ENCODE measurements at places on chromosomes 4 and X.

- no peak for DNase-seq
Measured at GRCh38 chr4:10283761-10284160, 167.2 kb upstream of the WDR1 start.

GRCh38 chrX:46433892-46434291 is 111.3 kb downstream of the ZNF674 start:
- DNase-seq: no peak

DNA sequence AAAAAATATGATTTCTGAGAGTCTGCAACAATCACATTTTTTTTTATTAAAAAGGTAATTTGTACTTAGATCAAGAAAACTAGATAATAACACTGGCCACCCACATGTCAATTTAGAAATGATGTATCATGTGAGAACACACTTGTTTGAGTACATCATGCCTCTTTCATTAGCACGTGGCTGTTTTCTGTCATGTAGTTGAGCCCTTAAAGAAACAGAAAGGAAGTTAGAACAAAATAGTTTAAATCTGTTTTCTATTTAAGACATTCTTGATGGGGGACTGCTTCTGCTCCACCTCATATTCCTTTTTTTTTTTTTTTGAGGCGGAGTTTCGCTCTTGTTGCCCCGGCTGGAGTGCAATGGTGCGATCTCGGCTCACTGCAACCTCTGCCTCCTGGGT is 207.5 kb downstream of the NSUN7 start:
- no peak for DNase-seq

- DNase-seq: no peak
Measured at GRCh38 chrX:131874300-131874699, 148.8 kb upstream of the STK26 start.

DNA sequence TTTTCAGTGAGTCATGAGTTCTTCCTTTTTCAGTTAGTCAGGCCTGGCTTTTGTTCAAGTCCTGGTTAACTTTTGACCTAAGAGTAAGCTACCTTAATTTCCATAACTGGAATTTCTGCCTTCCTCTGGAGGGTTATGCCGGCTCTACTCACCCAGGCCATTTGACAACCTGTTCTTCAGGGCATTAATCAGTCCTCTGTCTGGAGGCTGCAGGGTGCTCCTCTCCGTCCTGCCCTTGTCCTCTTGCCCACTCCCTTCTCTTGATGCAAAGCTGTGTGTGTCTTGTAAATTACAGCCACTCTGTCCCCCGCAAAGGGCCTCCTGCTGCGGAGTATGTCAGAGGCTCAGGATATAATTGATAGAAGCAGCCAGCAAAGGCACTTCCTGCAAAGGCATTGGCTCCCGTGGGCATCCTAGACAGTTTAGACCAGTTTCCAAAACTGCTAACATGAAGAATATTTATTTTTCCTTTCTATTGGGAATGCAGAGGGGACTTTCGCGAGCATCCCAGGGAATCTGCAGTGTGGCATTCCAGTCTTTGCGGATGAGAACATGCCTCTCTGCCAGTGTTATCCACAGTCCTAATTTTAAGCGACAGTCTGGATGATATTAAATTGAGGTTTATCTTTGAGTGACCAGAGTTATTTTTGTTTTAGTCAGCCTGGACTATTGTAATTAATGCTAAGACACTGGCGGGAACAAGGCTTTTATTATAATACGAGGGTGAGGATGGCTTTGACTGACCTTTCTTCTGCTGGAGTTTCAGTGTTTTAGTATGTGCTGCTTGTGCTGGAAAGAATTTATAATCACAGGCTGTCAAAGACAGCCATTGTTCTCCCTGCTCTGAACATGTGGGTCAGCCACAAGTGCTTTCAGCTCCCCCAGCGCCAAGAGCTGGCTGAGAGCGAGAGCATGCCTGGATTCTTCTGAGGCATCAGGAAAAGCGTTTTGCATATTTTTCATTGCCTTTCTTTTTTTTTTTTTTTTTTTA is 74.2 kb downstream of the LIMCH1 start:
- no peak for DNase-seq

- DNase-seq: no peak
Measured at GRCh38 chr4:29081234-29081955, 1638.8 kb upstream of the PCDH7 start.

DNA sequence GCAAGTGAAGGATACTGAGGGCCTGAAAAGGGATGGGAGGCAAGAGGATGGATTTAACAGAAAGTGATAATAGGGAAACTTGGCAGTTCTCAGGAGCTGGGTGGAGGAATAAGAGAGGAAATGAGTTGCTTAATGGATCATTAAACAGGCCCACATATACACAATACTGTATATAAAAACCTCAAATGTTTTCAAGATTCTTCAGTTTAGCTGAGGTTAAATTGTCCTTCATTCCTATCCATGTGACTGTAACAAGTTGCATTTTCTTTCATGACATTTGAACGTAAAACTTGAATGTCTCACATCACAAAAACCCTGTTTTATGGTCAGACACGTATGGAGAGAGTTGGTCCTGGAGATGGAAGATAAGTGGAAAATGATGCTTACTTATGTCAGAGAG is 76.5 kb upstream of the PLAC8 start:
- no peak for DNase-seq

DNA sequence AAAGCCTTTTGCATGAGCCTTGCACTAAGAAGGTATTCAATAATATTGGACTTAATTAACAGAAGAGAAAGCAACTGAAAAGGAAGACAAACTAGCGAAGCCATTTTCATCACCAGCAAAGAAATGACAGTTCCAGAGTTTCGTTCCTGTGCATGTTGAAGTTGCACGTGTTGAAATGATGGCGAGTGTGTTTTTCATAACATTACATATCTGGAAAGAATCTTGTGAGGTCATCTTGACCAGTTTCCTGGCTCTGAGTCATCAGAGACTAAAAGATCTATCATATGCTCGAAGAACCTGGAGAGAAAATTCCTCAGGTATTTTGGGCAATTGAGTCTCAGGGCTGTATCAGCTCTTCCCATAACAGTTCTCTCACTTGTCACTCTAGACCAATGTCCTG is 106.2 kb upstream of the MAML3 start:
- DNase-seq: no peak

GRCh38 chr4:79253168-79253567 is 72.7 kb downstream of the NAA11 start:
- no peak for DNase-seq

GRCh38 chrX:45434231-45434630 is 233.6 kb upstream of the DIPK2B start:
- no peak for DNase-seq

DNA sequence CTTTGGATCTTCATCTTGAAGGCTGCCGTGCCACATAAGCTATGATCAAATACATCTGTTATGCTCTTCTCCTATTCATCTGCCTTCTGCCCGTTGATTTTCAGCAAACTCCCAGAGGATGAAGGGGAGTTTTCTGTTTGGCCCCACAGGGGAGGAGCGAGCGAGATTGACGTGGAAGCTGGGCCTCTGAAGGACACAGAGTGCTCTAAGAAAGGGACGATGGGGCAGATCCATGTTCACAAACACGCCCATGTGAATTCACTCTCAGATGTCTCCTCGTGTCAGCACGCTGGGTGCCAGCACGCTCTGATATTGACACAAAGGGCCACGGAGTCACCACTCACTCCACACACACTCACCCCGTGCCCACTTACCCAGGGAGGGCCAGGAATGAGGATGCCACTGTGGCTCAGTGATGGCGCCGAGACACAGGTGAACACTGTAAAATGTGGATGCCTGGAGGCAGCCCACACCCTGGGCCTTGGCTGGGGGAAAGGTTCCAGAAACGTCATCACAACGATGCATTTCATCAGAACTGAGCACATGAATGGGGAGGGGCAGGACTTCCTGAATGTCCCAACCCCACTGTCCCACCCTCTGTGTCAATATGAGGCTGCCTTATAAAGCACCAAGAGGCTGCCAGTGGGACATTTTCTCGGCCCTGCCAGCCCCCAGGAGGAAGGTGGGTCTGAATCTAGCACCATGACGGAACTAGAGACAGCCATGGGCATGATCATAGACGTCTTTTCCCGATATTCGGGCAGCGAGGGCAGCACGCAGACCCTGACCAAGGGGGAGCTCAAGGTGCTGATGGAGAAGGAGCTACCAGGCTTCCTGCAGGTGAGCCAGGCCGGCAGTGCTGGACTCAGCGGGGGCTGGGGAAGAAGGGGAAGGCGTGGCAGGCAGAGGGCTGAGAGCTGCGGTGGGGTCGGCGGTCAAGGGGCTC is at the start of gene S100P:
Gene S100P, plus strand, starts transcription at position 648 of the 946 bp plus-strand sequence. Its CDS starts 55 bp downstream, at position 703.
- no peak for DNase-seq

- DNase-seq: no peak
Measured at GRCh38 chr4:117134386-117134785, 49.0 kb upstream of the TRAM1L1 start.

DNA sequence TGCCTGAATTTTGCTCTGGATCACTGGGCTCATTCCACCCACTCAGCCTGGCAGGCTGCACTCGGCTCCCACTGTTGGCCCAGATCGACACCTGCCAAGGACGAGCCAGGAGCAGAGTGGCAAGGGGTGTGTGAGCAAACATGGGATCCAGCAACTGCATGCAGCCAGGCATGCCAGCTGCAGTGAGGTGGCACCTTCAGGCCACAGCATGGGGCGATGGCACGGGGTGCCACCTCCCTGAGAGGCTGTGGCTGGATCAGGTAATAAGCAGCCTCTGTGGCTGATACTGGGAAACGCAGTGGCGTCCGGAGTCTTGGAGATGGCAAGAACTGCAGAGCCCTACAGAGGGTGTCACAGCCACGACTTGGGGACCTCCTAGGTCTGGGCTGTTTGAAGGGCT is 244.5 kb upstream of the FSTL5 start:
- DNase-seq: no peak

- peak; percentile 62 for DNase-seq
Measured at GRCh38 chrX:49172280-49172780, 632 bp downstream of the PLP2 start.

GRCh38 chr4:163194593-163194992 is 27.9 kb upstream of the NAF1 start:
- no peak for DNase-seq

DNA sequence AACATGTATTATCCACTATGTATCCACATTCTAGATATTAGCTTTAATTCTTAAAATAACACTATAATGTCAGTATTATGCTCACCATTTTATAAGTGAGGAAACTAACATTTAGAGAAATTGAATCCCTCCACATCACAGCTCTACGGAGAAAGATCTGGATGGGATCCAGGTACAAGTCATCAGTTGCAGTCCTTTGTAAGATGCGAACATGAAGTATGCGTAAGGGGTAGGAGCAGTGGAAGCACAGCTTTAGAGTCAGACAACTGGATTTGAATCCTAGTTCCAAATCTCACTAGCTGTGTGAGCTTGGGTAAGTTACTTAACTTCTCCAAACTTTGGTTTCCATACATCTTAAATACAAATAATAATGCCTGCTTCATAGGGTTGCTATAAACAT is 162.5 kb downstream of the ATP10D start:
- DNase-seq: no peak

GRCh38 chrX:9942086-9942485 is 25.1 kb upstream of the CLDN34 start:
- DNase-seq: no peak

GRCh38 chrX:136671006-136671610 is 23.1 kb downstream of the CD40LG start:
- DNase-seq: no peak

- no peak for DNase-seq
Measured at GRCh38 chrX:22163326-22163725, 109.4 kb upstream of the CBLL2 start.

GRCh38 chr4:103054030-103054429 is 22.5 kb downstream of the SLC9B2 start:
- no peak for DNase-seq

GRCh38 chr4:145418739-145419138 is 62.9 kb upstream of the SMAD1 start:
- no peak for DNase-seq

GRCh38 chr4:158046345-158046744 is 126.5 kb downstream of the GASK1B start:
- no peak for DNase-seq

DNA sequence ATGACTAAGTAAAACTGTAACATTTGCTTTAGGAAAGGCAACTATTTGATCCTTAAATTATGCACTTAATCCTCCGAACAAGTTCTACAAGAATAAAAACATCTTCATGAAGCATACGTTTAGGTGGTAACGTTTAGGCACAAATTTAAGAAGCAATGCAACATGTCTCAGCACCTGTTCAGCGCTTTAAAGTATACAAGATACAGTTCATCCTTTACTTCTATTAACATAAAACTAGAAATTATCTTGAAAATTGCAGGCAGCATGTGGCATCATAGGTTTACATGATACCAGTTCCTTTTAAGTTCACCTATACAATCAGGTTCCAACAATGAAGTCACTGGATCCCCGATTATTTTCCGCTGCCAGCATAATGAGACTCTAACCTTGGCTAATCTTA is 1.5 kb downstream of the PLA2G12A start:
- DNase-seq: no peak

GRCh38 chrX:1202251-1202650 is 10.2 kb downstream of the CRLF2 start:
- DNase-seq: no peak

- DNase-seq: no peak
Measured at GRCh38 chr4:67104145-67104544, 441.2 kb downstream of the CENPC start.

- DNase-seq: no peak
Measured at GRCh38 chr4:3123181-3123671, 48.7 kb downstream of the HTT start.

- no peak for DNase-seq
Measured at GRCh38 chr4:7547368-7548040, 112.8 kb upstream of the PSAPL1 start.

DNA sequence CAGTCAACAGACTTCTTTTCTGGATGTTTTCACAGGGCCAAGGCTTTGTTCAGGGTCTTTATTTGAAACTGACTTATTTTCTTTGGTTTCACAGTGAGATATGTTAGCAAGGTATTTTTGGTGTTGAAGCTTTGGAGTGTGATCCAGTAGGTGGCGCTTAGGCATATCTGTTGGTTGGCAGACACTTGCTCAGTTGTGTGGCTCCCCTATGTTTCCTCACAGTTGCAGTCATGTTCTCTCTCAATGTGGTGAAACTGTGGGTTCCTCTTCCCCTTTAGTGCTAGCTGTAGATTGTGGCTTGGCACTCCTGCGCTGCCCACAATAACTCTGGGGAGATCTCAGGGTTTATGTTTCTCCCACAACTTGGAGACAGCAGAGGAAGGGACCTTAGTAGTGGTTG is 460.8 kb downstream of the SLITRK2 start:
- DNase-seq: peak; percentile 18

DNA sequence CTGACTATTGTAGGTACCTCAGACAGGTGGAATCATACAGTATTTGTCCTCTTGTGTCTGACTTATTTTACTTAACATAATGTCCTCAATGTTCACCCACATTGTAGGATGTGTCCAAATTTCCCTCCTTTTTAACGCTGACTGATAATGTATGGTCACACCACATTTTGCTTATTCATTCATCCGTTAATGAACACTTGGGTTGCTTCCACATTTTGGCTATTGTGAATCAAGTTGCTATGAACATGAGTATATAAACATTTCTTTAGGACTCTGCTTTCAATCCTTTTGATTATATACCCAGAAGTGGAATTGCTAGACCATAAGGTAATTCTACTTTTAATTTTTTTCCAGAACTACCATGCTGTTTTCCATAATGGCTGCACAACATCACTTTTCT is 87.0 kb upstream of the NDP start:
- DNase-seq: no peak

Data from NCI-H1092 (cell line).